ENCODE measurements at places on chromosomes 1 and 21.
A peak's percentile ranks its signal among the peaks of the same experiment; 100 is the strongest.

- peak; percentile 85 for DNase-seq
These were observed 1.1 kb downstream of the COL9A2 start for GRCh38 chr1:40315795-40316594.

DNA sequence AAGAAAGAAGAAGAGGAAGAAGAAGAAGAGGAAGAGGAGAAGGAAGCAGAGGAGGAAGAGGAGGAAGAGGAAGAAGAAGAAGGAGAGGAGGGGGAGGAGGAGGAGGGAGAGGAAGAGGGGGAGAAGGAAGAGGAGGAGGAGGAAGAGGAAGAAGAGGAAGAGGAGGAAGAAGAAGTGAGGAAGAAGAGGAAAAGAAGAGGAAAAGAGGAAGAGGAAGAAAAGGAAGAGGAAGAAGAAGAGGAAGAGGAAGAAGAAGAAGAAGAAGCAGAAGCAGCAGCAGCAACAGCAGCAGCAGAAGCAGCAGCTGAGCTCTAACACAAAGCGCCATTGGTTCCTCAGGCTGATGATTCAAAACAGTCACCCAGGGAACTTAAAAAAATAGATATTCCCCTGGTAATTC is 34.0 kb downstream of the DNAI4 start:
- no peak for DNase-seq

- DNase-seq: no peak
These were observed 52.8 kb downstream of the TENT5C start for GRCh38 chr1:117658676-117659075.

- peak; percentile 24 for DNase-seq
These were observed 14.2 kb downstream of the TXNIP start for GRCh38 chr1:145982010-145982723.

DNA sequence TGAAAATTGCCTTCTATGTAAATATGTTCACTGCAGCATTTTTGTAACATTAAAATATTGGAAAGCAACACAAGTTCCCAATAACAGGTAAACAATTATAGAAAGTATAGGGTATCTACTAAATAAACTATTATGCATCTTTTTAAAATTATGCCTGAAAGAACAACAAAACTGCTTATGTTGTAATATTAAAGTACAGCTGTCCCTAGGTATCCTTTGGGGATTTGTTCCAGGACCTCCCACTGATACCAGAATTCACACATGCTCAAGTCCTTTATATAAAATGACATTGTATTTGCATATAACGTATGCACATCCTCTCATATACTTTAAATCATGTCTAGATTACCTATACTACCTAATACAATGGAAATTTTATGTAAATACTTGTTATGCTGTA is 121.8 kb upstream of the TNFSF4 start:
- DNase-seq: no peak
